ENCODE measurements at places on chromosomes 7 and 10.

DNA sequence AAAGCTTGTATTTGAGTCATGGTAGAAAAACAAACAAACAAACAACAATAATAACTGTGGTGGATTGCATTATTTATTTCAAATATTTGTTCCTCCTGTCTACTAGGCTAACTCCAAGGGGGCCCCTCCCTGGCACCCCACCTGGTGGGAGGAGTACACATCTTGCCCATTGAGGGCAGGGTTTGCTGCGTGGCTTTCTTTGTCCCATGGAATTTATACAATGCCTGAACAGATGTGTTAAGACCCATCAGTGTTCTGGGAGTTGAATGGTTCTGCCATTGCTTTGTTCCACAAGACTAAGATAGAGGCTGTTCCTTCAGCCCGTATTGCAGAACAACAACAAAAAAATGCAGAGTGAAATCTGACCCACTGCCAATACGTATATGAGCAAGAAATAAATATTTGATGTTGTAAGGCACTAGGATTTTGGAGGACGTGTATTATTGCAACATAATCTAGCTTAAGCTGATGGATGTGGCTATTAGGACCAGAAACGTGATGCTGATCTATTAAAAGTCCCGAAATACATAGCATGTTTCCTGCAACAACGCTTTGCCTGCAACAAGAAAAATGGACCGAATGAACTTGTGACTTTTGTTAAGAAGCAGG, 119.1 kb upstream of the JCAD start:
- DNase-seq: no peak

- DNase-seq: peak; percentile 24
These were observed 75.3 kb upstream of the TAS2R16 start for GRCh38 chr7:123070702-123071286.

DNA sequence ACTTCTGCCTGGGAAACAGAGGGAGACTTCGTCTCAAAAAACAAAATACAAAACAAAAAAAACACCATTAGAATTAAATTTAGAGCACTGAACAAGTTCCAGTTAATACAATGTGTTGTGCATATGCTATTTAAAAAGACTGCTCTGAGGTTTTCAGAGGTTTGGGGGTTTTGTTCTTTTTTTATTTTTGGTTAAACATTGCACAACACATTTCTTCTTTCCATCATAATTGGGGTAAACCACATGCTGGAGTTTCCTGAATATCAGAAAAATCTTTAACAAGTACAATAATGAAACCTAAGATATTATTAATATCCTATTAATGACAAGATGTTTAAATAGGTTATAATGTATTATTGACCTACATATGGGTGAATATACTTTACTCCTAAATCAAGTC, 26.3 kb downstream of the IGF2BP3 start:
- DNase-seq: no peak

GRCh38 chr10:131897297-131897899, 3.4 kb upstream of the PPP2R2D start:
- DNase-seq: no peak

DNA sequence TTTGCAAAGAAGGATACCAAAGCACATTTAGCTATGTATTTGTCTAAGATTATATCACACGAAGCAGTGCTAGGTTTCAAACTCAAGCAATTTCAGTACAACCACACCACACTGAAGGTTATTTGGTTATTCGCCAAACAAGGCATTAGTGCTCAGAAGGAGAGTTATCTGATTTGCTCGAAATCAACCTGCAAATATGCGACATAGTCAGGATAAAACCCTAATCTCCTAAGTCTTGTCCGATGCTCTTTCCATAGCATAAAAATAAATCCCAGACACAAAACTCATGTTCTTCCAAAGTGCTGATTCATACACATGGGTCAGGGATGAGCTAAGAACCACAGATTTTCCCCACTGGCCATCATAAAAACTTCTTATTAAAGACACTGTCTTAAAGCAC, 1288.0 kb upstream of the SORCS1 start:
- DNase-seq: no peak
